ENCODE measurements at places on chromosomes 11 and 22.

GRCh38 chr11:84855508-84856245 is 771.5 kb downstream of the DLG2 start:
- DNase-seq = no peak

DNA sequence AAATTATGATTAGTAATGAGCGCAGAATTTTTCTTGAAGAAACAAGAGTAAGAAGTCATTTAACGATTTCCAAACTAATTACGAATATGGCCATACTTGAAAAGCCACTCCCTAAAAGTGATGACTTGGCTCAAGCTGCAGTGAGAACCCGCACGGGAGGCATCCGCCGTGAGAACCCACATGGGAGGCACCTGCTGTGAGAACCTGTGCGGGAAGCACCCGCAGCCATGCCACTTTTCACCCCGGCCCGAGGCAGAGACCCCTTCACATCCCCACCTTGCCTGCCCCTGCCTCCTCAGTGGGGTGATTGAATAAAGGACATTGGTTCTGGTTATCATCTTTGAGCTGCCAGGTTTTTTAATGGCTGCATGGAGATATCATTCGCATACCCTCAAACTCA is 89.7 kb downstream of the BRD1 start:
- no peak for DNase-seq

DNA sequence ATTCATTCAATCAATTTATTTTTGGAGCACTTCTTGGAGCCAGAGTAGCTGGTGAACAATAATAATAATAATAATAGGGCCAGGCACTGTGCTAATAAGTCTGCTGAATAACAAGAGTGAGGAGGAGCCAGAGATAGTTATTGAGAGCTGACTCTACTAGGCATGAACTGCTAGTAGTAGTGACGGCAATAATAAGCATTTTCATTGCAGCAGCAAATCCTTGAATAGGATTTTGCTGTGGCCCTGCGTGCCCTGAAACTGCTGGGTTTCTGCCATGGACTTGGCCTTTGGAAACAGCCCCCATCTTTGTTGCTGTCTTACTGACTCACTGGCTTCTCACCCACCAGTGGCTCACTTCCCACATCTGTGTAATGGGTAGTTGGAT is 545.9 kb downstream of the MIAT start:
- no peak for DNase-seq

GRCh38 chr11:109892321-109892794 is 200.8 kb upstream of the ZC3H12C start:
- DNase-seq = no peak

- DNase-seq = no peak
Observed at GRCh38 chr22:20138868-20139267, 7.3 kb downstream of the ZDHHC8 start.

GRCh38 chr11:114251815-114252337 is 44.3 kb upstream of the NNMT start:
- DNase-seq = no peak

GRCh38 chr11:126956635-126957034 is 43.9 kb downstream of the KIRREL3 start:
- no peak for DNase-seq

DNA sequence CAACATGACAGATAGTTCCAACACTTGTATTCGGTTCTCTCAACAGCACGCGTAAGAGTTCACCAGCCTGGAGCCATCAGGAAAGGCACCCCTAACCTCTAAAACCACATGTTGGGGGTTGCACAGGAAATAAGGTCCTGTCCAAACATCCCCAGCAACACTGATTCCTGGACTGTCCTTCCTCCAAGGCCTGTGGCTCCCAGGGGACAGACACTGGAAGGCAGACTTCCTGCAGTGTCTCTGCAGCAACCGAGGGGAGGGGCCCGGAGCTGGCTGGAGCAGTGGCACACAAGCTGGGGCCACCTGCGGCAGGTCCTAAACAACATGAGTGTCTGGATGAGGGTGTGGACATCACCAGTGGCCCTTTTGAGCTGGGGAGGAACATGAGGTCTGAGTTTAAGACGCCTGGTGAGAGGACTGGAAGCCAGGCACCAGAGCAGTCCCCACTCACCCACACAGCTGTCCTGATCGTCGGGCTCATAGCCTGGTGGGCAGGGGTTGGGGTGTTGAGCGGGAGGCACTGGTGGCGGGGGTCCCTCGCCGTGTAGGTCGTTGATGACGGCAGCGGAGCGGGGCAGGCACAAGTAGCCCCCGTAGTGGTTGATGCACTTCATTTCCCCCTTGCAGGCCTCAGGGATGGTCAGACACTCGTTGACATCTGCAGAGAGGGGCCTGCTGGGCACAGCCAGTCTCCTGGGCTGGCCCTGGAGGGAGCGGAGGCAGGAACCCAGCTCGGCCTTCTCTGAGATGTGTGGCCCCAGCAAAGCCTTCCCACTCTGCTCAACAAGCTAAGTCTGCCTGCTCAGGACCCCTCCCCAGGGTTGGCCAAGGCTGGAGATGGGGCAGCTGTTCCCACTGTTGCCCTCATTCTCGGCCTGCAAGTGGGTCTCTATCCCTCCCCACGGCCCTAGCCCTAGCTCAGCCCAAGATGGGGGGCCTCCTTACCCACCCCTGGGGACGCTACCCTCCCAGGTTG is 1.6 kb downstream of the EFEMP2 start:
- no peak for DNase-seq

- DNase-seq = no peak
Observed at GRCh38 chr11:29306527-29306926, 710.3 kb downstream of the KCNA4 start.

DNA sequence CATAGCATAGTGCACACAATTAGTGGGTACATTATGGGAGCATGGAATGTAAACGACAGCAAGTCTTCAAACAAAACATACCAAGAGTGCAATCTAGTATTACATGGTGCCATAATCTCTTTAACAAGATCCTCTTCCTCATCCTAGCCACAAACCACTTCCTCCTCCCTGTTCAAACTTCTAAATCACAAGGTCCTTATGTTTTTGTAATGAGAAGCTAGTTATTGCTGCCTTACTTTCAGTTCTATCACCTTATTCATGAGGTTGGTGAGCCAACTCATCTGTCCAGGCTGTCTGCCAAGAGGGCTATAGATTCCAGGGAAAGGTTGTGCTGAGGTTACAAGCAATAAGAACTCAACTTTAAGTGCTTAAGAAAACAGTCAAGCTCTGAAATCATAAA is 195.4 kb upstream of the ARHGAP20 start:
- DNase-seq = peak; percentile 66

GRCh38 chr11:18668131-18668530 is 30.4 kb upstream of the TMEM86A start:
- no peak for DNase-seq

GRCh38 chr22:37801946-37802309 is 5.8 kb upstream of the GCAT start:
- DNase-seq = no peak

GRCh38 chr11:46741600-46742484 is 22.8 kb downstream of the F2 start:
- DNase-seq = no peak

DNA sequence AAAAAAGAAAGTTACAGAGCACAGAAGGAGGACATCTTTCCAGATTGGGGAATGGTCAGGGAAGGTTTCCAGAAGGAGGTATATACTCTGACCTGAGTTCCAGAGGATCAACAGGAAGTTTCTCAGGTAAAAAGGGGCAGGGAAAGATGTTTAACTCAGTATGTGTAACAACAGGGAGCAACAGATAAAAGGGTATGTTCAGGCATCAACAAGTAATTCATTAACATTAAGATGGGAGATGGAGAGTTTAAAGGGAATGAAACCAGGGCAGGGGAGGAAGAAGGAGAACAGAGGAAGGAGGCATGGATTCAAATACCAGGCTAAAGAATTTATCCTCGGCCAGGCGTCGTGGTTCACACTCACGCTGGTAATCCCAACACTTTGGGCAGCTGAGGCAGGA is 2.5 kb upstream of the DENND5A start:
- no peak for DNase-seq

- DNase-seq = no peak
Observed at GRCh38 chr11:72141066-72141465, 5.5 kb downstream of the FOLR3 start.

DNA sequence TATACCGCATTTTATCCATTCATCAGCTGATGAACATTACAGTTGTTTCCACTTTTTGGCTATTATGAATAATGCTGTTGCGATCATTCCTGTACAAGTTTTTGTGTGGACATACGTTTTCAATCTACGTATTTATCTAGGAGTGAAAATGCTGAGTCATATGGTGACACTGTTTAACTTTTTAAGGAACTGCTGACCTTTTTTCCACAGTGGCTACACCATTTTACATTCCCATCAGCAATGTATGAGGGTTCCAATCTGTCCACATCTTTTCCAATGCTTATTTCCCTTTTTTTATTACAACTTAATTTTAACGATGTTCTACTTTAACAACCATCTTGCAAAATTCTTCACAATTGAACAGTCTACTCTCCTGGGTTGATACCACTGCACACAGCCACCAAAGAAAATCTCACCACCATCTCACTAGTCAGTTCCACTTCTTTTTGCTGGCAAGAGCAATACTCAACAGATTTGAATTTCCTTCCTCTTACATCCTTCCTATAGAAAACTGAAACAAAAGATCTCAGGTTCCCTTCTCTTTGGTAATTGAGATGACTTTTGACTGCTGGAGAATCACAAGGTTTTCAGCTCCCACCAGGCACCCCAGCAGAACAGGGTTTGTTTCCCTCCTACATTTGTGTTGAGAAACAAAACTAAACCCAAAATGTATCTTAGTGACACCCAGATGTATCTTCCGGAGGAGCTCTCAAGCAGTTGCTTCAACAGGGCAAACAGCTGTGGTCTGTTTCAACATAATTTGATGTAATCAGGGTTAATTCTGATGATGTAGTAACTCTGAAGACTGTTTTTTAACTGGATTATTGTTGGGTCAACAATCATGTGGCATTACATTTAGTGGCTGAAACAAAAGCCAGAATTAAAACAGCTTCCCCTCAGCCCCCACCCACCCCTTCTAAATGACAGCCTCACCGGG is 7.0 kb upstream of the GAB2 start:
- DNase-seq = no peak

GRCh38 chr11:116176484-116177005 is 596.2 kb downstream of the BUD13 start:
- no peak for DNase-seq

GRCh38 chr11:28679795-28680468 is 571.7 kb downstream of the METTL15 start:
- peak; percentile 47 for DNase-seq

DNA sequence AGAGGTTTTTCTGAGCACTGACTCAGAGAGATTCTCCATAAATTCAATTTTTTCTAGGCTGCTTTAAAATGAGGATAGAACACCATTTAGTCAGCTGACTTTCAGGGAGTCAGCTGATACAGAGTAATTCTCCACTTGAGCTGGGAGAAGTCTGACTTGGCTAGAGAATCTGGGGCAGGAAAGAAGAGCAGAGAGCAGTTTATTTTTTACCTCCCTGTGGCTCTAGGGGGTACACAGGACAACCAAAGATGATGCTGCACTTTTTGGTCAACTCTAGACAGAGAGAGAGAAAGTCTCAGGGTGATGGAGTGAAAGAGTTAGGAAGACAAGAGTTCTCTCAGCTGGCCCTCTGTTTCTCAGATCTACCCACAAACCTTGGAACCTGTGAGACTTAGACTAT is 67.3 kb upstream of the EED start:
- DNase-seq = no peak

- DNase-seq = no peak
Observed at GRCh38 chr11:35126000-35126878, 12.7 kb upstream of the CD44 start.

DNA sequence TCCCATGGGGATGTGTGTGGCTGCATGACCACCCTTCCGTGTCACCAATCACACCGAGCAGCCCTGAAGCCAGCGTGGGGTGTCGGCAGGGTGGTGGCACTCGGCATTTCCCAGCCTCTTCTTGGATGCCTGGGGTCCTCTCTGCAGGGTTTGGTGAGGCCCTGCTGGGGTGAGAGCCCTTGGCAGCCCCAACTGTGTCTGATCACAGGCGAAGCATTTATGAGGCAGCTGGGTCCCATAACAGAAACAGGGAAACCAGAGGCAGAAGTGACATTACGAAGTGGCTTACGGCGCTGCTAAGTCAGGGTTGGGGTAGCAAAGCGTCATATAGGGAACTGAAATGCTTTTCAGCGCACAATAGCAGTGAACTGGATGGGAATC is 92.3 kb upstream of the SEPTIN5 start:
- no peak for DNase-seq

GRCh38 chr11:75821202-75821601 is 6.2 kb downstream of the UVRAG start:
- no peak for DNase-seq

GRCh38 chr11:75689863-75690609 is 21.2 kb upstream of the MAP6 start:
- no peak for DNase-seq

DNA sequence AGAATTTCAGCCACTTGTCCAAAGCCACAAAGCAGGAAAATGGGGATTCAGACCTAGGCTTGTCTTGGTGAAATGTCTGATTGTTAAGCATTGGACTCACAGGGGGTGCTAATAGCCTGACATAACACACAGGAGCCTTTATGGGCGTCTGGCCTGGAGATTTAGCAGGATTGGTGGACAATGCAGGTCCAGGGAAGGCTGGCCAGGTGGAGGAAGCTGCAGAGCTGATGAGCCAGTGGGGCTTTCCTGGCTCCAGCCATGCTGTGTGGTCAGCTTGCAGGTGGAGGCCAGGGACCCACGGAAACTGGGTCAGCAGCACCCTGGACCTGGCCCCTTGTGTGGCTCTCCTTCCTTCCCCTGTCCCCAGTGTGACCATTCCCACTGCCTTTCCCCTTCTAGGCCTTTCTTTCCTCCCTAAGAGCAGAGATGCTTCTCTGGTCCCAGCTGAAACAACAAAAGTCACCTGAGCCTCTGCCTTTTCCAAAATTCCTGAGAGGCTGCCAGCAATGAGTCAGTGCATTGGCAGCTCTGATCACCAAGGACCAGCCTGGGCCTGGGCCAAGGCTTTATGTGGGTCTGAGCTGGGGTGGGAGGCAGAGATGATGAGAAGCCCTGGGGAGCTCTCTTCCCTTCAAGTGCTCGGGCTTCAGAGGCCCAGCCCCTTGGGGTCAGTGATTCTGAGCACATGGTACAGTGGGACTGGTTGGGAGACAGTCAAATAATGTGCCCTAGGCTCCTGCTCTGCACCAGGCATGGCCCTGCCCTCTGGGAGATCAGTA is 85.2 kb downstream of the CCDC81 start:
- DNase-seq = no peak

DNA sequence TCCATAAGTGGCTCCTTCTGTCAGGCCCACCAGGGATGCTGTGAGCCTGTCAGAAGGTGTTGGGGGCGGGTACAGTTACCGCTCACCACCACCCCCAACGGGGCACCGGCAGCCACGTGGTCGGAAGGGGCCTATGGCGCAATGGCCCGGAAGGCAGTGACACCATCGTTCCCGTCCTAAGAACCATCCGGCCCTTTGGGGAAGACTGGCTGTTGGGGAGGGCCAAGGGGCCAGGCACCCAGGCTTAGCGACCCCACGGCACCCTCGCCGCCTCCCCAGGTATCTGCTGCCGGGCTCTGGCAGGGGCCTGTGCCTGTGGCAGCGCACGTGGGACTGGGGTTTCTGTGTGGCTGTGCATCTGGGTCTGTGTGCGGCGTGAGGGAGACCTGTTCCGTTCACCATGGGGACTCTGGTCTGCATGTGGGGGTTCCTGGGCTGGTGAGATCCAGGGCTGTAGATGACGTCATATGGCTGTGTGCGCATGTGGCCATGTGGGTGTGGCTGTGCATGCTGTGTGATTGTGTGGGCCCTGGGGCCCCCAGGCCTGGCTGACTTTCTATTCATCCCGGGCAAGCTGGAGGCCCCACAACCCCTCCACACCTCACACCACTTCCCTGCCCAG is 717 bp downstream of the OSM start:
- DNase-seq = no peak

Data from left hindlimb (tissue), 1 donor.